ENCODE measurements at places on chromosomes 2 and 18.

- DNase-seq, result peak; percentile 83
Measured at GRCh38 chr2:56014046-56014730, 90.6 kb upstream of the EFEMP1 start.

DNA sequence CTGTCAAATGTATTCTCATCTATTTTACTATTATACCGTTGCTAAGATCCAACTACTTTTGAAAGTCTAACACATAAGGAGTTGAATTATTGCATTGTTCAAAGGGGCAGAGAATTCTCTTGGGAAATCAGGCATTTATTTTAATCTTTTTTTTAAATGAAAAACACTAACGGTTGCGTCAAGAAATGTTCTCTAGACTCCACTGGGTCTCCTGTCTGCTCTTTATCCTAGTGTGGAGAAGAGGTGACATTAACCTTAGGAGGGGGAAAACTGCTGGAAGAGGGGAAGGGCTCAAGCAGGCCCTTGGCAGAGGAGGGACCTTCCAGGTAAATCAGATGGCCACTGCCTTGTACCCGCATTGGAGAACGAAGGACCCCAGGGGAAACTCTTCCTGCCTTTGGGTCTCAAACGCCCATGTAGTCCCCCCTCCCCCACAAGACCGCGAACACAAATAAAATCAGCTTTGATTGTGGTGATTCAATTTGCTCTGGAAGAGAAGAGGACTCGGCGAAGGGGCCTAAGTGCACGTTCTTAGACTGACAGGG, 1.1 kb upstream of the APCDD1 start:
- DNase-seq, result no peak

- DNase-seq, result no peak
Measured at GRCh38 chr2:69212238-69213028, 174.6 kb downstream of the GFPT1 start.

- no peak for DNase-seq
Measured at GRCh38 chr2:160394153-160394552, 99.5 kb downstream of the RBMS1 start.

DNA sequence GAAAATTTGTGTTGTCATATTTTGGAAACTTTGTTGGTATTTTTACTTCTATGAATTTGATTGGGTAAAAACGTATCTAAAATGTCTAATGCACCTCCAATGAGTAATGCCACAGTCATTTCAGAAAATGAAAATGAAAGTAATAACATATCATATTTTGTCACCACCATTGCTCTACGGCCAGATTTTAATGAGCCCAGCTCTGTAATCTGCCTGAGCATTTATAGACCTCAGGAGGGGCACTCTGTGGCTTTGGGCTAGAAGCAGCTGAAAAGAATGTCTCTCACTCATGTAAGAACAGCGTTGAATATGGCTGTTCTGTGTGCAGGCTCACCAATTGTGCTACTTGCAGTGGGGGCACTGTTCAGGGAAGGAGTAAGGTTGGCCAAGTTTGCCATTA, 32.7 kb upstream of the ABCA12 start:
- DNase-seq, result peak; percentile 5

DNA sequence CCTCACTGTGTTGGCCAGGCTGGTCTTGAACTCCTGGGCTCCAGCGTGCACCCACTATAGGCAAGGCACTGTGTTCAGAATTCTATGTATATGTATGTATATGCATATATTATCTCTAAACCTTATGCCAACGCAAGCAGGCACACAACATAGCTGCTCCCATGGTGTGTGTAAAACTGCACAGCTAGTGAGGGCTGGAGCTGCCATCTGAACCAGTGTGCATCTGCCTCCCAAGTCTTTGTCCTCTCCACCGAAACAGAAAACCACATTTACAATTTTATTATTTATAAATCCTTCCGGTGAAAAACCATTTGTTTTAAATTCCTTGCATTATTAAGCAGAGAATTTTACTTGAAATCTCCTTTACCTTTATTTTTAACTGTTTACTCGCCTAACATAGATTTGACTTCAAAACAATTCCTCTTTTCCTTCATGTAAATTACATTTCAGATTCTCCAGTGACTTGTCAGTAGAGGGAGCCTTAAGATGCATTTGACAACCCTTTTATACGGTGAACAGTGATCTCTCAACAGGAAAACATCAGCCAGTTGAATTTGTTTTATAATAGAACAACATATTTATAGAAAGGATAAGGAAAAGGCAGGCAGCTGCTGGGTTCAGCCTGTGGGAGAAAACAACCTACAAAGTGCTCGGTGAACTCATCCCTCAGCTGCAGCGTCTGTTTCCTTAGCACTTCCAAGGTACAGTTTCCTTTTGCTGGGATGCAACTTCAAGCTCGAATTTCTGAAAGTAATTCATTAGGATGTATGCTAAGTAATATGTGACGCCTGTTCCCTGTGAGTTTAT, 101.2 kb downstream of the MYT1L start:
- no peak for DNase-seq

DNA sequence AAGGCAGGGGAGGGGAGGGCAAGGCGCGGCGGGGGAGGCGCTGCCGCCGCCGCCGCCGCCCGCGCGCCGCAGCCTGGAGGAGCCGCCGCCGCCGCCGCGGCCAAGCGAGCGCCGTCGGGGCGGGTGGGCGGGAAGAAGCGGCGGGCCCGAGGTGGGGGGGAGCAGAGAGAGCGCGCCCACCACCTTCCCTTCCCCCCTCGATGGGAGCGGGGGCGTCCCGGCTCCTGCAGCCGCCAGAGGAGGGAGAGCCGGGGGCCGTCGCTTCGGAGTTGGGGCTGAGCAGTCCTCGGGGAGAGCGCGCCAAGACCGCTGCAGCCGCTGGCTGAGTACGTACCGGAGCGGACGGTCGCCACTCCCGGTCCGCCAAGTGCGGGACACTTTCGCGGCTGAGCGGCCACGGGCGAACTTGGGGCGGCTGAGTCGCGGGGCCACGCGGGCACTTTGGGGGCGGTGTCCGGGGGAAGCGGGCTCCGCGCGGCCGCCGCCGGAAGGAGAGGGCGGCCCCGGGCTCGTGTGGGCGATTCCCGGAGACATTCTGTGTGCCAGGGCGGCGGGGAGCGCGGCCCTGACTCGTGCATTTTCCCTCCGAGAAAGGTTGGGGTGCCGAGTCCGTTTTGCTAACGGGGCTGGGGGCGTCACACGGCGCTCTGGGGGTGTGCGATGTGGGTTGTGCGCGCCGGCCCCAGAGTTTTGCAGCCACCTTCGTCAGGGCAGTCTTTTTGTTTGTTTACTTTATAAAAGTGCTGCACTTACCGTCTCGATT, at the start of gene NAB1:
Gene NAB1, plus strand, starts transcription at position 49 of the 763 bp plus-strand sequence. CDS start 10,094 bp downstream, outside the sequence.
- peak; percentile 53 for DNase-seq

- DNase-seq, result no peak
Measured at GRCh38 chr2:74316627-74317295, 26.5 kb downstream of the SLC4A5 start.

DNA sequence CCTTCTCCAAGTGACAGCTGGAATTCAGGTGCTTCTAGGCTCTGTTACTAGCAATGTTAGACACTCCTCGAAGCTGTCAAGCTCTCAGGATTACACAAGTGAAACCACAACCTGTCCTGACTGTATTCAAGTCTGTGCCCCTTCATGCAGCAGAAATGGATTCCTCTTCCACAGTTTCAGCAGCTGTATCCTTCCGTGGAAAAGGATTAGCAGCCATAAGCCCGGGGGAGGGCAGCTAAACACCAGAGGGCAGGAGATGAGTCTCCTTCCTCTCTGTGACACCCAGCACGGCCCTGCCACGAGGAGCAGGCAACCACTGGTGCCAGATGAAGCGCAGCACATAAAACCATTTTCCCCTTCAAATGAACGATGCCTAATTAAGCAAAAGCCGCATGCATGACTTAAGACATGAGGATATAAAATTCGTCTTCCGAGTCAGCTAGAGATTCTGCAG, 1.2 kb downstream of the ST3GAL5 start:
- DNase-seq, result peak; percentile 45

DNA sequence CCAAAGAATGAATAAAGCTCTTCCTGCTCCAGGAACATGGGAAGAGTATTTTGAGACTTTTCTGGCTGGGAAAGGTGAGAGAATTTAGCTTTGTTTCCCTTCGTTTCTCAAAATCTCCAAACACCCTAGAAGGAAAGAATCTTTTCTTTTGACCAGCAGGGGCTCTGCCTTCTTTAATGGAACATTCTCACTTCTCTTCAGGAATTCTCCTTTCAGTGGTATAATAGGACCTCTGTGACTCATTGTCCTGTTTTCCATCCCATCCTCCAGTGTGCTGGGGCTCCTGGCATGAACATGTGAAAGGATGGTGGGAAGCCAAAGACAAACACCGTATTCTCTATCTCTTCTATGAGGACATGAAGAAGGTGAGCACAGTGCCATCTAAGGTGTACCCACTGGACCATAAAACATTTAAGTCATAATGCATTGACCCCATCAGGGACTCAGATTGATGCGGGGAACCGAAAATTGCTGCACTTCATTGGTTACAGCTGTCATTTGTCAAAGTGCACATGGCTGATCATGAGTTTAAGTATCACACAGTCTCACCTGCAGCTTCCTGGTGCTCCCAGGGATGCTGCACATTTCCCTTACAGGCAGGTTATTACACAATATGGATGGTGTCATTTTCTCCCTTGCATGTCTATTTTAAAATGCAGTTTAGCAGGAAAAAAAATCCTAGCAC, 5.5 kb downstream of the SULT1C4 start:
- DNase-seq, result no peak

- no peak for DNase-seq
Measured at GRCh38 chr2:116988303-116988702, 826.2 kb upstream of the DDX18 start.

GRCh38 chr2:86491088-86491487, 49.9 kb downstream of the KDM3A start:
- no peak for DNase-seq

GRCh38 chr2:230627806-230628724, 84.6 kb upstream of the CAB39 start:
- DNase-seq, result no peak

DNA sequence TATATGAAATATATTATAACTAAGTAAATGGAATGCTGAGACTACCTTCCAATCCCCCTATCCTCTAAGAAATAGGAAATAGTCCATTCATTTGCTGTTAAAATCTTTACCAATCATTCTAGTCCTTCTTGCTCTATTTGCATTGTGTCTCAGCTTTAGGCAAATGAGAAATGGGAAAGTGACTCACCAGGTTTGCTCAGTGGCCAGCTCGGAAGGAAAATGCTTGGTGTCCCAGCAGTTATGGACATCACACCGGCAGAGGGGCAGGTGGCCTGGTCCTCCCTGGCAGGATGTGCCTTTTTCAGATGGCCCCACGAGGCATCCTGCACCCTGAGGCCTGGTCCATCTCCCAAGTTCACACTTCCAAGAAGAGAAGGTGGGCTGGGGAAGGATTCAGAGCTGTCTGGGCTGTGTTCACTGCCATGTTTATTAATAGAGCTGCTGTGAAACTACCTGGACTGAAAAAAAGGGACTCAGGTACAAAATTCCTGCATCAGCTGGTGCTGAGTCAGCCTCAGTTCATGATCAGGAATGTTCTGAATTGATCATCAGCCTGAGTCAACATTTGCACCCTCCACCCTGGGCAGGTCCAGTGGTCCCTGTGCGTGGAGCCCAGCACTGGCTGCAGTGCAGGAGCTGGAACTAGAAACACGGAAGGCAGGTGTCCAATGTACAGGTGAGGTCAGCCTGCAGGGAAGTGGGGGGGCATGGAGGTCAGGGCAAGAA, 60.1 kb upstream of the ARL4C start:
- no peak for DNase-seq

DNA sequence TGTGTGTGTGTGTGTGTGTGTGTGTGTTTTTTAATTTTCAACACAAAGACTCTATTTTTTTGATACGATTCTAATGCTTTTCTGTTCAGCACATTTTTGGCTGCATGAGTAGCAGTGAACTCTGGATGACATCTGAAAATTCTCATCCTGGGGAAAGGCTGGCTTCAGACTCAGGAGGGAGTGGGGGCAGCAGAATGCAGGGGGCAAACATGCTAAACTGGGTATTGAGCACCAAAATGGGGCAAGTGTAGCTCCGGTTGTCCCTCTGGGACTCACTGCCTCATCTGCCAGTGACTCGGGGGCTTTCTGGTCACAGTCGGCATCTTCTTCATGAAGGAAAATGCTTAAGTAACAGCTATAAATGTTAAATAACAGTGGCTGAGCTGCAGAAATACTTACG, 116.8 kb upstream of the PID1 start:
- DNase-seq, result no peak

GRCh38 chr2:67650291-67651133, 253.4 kb downstream of the ETAA1 start:
- peak; percentile 20 for DNase-seq
